ENCODE measurements at places on chromosomes 7 and 10.

DNA sequence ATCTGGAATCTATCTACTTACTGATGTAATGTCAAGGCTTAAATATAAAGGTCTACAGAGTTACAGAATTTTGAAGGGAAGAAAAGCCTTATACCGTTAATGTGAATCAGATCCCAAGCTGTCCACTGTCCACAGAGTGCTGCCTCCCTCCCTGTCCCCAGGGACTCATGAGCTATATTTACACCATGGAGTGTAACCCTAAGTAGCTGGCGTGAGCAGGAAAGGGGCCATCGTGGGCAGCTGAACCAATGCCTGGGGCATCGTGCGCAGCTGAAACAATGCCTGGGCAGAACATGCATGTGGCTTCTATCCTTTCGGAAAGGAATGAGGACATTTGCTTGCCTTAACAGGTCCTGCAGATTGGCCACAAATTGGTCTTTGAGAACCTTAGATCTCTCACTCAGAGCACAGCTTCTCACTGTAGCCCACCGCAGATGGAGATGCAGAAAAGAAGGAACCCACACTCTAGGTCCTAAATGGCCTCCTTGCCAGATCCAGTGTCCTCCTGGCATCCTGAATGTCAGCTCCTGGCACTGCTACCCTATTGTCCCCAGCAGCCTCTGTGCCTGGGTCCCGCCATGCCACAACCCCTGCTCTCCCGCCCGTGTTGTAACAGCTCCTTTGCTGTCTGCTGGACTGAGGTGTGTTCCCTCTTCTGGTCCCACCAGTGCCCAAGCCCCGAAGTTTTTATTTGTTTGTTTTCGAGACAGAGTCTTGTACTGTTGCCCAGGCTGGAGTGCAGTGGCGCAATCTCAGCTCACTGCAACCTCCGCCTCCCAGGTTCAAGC is 30.3 kb downstream of the CCDC3 start:
- DNase-seq: no peak

GRCh38 chr7:3757059-3757458 is 456.0 kb downstream of the SDK1 start:
- no peak for DNase-seq

DNA sequence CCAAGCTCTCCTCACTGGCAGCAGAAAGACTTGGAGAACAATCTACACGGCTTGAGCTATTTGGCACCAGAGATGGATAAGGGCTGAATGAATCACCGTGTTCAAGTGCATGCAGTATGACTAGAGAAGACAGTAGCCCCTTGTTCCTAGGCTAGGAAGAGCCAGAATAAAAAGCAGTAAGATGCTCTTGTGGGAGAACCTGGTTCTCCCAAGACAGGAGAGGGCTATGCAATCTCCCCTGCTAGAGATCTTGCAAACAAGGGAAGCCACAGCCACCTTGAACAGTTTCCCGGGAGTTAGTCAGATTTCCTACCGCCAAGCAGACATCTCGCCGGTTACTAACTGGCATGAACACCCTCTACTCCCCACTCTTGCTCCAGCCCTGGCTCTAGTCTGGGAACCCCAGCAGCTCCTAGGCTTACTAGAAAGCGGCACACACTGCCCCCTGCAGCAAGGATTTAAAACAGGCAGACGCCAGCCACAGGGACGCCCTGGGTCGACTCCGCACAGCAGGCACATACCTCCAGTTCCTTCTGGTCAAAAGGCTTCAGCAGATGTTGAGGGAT is 107.3 kb downstream of the SMURF1 start:
- peak; percentile 85 for DNase-seq

GRCh38 chr7:44541-44896 is 147.9 kb upstream of the FAM20C start:
- peak; percentile 43 for DNase-seq

GRCh38 chr10:128470321-128470965 is 344.2 kb upstream of the MKI67 start:
- no peak for DNase-seq

GRCh38 chr7:137546671-137547070 is 203.1 kb upstream of the PTN start:
- no peak for DNase-seq

- no peak for DNase-seq
Measured at GRCh38 chr10:54063514-54063913, 737.5 kb downstream of the PCDH15 start.

GRCh38 chr10:100349087-100349486 is 2.1 kb downstream of the SCD start:
- no peak for DNase-seq

DNA sequence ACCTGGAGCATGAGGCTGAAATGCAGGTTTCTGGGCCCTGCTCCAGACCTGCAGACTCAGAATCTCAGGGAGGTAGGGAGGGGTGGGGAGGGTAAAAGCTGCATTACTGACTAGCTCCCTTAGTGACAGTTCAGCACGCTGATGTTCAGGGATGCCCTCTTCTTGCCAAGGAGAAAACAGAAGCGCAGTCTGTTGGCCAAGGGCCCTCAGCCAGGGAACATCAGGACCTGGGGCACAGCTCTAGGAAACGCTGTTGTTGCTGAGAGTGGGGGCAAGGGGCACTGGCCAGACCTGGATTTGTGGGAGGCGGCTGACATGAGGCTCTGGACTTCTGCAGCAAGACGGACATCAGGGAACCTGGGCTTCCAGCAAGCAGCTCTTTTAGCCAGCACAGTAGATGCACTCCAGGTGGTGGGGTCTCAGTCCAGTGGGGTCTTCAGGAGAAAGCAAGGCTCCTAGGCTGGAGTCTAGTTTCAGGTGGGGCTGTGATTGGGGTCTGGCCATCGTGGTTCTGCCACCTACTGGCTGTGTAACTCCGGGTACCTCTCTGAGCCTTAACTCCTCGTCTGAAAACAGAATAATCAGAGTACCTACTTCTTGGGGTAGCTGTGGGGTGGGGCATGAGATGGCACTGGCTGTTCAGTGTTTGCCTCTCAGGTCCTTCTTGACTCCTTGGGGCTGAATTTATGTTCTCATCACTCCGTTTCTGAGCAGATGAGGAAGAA is 72.9 kb upstream of the PRLHR start:
- no peak for DNase-seq

- DNase-seq: no peak
Measured at GRCh38 chr7:5284304-5285281, 1.9 kb downstream of the SLC29A4 start.

- peak; percentile 85 for DNase-seq
Measured at GRCh38 chr10:132571650-132572544, 34.3 kb downstream of the INPP5A start.

DNA sequence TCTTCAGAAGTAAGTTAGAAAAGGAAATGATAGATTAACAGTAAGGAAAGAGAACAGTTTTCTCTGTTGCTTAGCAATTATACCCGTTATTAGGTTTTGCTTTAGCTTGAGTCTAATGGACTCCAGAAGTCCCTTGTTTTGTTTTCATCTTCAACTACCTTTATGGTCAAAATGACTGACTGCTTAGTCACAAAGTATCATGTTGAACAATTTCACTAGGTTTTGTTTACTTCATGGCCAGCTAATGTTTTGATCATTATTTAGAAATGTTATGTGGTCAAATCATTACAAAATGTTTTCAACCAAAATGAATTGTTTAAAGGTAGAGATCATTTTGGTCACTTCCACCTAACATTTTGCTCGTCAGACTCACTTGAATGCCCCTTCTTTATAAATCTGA is 1.9 kb downstream of the UBN2 start:
- DNase-seq: no peak

- no peak for DNase-seq
Measured at GRCh38 chr10:7170626-7171322, 240.1 kb downstream of the SFMBT2 start.
